PC-3 (cell line): ENCODE measurements at places on chromosomes 7 and 10. TPM values are rescaled to one million over a fixed set of nuclear protein-coding genes. Genes with fewer than 3 reads are reported as not detected.
A peak's percentile ranks its signal among the peaks of the same experiment; 100 is the strongest.

- no peak for DNase-seq
These were observed 48.2 kb downstream of the ABCB4 start for GRCh38 chr7:87427288-87427687.

- no peak for DNase-seq
These were observed 255.5 kb upstream of the KMT2E start for GRCh38 chr7:104758504-104758903.

GRCh38 chr7:34309116-34309515, 348.9 kb upstream of the NPSR1 start:
- no peak for DNase-seq

- no peak for DNase-seq
These were observed 1.3 kb downstream of the IKZF1 start for GRCh38 chr7:50305583-50306493.

- no peak for DNase-seq
These were observed 15.4 kb downstream of the CCDC136 start for GRCh38 chr7:128807191-128807590.

DNA sequence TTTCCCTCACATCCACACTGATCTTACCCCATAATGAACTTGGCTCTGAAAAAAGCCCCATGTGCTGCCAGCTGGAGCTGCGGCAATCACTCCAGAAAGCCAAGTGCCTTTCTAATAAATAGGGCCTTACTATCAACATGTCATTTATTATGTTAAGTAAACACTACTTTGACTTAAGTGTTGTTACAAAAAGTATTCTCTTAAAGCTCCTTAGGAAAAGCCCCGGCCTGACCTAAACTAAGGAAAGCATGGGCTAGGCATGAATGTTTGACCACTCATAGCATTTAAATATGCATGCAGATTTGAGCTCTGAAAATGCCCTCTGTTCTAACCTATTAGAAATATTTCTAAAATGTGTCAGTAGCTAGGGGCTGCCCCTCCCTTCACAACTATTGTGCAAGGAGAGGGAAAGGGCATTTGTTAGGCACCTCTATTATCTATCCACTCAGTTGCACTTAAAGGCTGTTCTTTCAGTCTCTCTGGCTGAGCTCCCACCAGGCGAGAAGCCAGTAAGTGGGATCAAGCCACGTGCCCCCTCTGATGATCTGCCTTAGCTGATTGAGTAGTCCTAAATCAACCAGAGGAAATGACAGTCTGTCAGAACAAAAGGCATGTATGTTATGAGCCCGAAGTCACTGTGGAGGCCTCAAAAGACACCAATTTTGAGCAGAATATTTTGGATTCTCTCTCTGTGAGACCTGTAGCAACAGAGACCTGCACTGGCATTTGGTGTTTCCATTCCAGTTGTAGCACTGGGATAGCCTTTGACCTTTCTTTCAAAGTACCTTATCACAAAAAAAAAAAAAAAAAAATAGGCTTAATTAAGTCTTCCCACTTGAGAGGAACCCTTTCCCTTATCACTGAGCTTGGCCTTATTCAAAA, 77.1 kb downstream of the ITGB8 start:
- DNase-seq = peak; percentile 84

The WASHC2A gene
- 57.9 and 67.6 TPM in 2 replicates for total RNA-seq

The GPR141 gene
- not detected in 2 replicates for total RNA-seq
